ENCODE measurements at places on chromosomes 7 and 10.

- peak; percentile 56 for DNase-seq
These were observed 116.2 kb downstream of the FAM107B start for GRCh38 chr10:14658331-14659127.

GRCh38 chr10:43035800-43036199, 41.1 kb upstream of the RET start:
- DNase-seq = no peak

- no peak for DNase-seq
These were observed 98.6 kb downstream of the GRM8 start for GRCh38 chr7:127154101-127154500.

DNA sequence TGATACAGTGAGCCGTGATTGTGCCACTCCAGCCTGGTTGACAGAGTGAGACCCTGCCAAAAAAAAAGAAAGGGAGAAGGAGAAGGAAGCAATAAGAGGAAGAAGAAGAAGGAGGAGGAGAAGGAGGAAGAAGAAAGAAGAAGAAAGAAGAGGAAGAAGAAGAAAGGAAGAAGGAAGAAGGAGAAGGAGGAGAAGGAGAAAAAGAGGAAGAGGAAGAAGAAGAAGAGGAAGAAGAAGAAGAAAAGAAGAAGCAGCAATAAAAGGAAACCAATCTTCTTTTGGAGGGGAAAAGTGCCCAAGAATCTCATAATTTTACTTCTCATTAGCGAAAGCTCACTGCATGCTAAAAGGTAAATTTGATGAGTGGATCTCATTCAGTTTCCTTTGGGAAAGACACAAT, 85.7 kb upstream of the GLCCI1 start:
- DNase-seq = no peak

- no peak for DNase-seq
These were observed 88.8 kb downstream of the ZRANB1 start for GRCh38 chr10:125030567-125031197.

DNA sequence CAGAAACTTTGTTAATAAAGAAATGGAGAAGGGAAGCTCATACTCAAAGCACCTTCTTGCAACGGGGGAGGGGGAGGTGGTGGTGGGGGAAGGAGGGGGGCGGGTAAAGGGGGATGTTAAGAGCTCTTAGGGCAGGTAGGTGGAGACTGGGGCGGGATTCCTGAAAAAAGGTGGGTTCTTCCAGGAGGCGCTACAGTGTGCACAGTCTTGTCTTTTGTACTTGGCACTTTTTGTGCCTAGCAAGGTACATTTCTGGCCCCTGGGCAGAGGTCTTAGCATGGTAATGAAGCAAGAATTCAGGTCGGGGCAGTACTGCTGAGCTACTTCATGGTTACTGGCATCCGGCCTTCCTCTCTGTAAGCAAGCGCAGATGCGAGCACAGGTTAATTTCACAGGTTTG, 15.2 kb upstream of the LAMB4 start:
- no peak for DNase-seq

DNA sequence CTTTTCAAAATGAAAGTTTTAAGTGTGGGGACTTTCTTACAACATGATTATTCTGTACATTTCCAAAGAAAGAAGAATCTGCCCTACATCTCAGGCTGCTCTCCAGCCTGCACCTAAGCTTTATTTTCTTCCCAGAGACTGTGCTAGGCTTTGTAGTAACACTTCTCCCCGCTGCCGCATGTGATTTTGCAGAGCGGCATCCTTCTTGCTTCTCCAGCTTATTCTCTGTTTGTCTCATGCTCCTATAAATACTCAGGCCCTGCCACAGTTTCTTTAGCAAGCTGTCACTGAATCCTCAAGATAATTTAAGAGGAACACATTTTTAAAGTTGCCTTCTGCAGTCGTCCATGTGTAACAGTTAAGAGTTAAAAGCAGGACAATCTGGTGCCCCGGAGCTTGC, 53.5 kb downstream of the INSYN2A start:
- no peak for DNase-seq

GRCh38 chr10:86968271-86968993, at the start of gene ADIRF:
Gene ADIRF, plus strand, starts transcription at chr10:86968482. Its CDS starts 63 bp downstream, at chr10:86968545.
- no peak for DNase-seq

- DNase-seq = peak; percentile 87
These were observed 48.1 kb downstream of the INSYN2A start for GRCh38 chr10:127148066-127148932.

GRCh38 chr7:50164559-50165170, 71.6 kb upstream of the ZPBP start:
- no peak for DNase-seq

DNA sequence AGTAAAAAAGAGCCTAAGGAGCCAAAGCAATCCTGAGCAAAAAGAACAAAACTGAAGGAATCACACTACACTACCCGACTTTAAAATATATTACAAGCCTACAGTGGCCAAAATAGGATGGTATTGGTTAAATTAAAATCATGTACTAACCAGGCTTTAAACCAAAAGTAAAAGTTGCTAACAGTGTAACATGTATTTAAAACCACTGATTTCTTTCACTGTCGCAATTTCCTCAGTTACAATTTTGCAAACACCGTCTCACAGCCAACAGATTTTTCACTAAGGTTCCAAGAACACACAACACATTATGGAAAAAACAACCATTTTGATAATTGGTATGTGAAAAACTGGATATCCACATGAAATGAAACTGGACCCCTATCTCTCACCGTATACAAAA, 74.0 kb downstream of the JMJD1C start:
- DNase-seq = no peak

- no peak for DNase-seq
These were observed 3.1 kb downstream of the CYP2W1 start for GRCh38 chr7:985915-986741.

DNA sequence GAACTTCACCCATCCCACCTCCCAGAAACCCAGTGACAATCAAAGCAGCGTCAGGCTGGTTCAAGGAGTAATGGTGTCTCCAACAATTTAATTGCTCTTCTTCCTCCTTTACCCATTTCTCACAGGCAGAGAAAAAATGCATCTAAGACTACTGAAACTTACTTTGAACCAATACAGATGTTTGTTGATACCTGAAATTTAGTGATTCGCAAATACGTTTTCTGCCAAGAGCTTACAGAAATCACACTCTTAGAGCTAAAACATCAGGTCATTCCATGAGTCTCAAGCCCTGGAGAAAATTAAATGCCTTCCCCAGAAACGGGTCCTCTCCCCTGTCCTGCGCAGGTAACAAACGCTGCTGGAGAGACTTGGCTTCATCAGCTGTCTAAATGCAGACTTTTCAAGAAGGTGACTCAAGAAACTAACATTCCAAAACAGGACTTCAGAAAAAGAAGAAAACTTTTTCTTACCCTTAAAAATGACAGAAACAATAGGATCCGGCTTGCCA, 443 bp downstream of the MYOF start:
- no peak for DNase-seq

DNA sequence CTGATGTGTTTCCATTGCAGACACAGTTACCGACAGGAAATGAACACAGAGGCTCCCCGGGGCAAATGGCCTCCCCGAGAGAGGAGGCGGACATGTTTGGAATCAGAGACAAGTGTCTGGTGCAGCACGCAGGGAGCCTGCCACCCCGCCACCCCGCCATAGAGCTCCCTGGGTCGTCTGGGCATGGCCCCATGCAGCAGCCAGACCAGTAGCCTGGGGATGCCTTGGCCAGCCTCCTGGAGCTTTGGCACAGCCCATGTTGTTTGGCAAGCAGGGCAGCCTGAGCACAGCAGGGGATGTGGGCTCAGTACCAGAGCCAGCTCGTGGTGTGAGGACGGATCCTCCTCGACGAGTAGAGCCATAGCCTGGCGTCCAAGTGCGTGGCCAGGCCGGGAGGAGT, 80.8 kb downstream of the NKX6-2 start:
- no peak for DNase-seq

GRCh38 chr7:73865738-73866445, 4.9 kb downstream of the TMEM270 start:
- DNase-seq = no peak

DNA sequence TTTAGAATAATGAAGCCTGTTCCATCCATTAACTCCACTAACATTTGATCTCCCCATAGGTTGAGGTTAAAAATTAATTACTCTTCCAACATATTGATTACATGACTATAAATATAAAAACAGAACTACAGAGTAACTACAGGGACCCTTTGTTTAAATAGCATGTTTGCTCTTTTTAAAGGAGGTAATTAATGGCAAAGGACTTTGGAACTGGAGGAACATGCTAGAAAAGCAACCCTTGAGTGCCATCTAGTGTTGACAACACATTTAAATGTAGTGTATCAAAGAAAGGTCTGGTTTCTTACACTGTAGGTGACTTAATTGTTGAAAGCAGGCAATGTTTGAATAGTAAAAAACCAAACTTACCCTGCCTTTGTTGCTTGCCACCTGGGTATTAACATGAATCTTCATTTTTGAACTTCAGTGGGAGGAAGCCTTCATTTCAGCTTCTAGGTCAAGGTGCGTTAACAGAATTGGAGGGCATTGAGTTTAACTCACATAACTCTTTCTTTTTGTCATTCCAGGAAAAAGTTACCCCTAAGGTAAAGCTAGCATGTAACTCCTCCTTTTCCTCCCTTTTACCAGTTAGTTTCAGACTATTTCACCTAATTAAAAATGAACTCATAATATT, 52.6 kb upstream of the CAPZA2 start:
- peak; percentile 53 for DNase-seq

DNA sequence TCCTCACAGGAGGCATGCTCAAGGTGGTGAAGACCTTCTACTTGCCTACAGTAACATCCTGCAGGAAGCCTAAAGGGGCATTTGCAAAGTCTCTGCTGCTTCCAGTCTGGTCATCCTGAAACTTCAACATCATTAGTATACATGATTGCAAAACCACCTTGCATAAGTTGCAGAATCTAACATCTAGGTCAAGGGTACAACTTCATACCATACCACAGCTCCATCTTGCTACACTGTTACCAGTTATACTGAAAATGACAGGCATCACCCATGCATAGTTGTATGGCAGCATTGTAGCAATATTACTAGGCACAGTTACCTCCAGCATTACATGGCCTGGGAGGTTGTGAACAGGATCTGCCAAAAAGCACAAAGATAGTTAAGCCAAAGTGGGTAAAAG, 13.7 kb upstream of the MACROH2A2 start:
- no peak for DNase-seq

DNA sequence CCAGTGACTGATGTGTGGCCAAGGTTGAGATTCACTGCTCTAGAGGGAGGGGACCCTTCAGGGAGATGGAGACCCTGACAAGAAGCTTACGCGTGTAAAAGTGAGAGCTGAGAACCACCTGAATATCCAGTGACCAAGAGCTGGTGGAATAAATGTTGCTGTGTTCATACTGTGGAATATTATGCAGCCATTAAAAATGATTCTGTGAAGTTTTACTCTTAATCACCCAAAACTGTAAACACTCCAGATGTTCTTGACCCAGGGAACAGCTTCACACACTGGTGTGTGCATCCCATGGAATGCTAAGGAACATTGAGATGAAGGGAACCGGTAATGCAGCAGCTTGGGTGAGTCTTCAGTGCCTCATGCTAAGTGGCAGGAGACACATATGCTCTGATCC, 4.3 kb upstream of the POLM start:
- DNase-seq = no peak

DNA sequence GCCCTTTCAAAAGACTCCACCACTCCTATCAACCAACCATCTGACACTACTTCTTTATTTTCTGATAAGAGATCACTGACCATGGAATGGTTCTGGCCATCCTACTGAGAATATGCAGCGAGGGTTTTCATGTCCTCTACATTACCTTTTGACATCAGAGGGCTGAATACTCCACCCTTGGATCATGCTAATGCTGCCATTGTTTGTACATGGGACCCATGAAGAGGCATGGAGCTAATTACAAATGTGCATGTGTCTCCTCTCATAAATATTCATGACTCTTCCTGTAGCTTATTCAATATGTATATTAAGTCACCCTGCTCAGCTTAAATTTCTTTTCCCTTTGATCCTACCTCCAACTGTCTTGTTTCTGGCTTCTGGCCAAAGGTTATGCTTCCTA, 1065.8 kb upstream of the GHITM start:
- DNase-seq = no peak

DNA sequence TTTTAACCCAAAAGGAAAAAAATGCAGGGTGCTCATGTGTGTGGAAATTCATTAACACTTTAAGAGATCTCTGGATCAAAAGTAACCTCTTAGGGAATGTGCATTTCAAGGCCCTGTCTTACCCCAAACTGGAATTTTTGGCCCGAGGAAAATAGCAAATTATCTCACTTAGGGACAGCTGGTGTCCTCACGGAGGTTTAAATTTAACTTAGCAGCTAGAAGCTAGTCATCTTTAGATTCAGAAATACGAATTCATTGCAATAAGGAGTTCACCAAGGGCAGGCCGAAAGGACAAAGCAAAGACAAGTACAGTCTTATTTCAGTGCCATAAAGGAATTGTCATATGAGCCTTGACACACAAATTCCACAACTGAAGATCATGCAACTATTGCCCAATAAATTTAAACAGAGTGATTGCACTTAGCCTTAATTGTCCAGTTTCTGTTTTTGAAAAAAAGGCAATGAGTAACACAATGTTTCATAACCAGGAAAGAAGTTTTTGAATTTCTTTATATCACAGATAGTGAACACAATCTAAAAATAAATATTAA, 22.4 kb upstream of the SEMA3C start:
- DNase-seq = peak; percentile 73

GRCh38 chr10:99466632-99467223, 36.3 kb upstream of the GOT1 start:
- DNase-seq = no peak
